ENCODE measurements at places on chromosomes 2 and 18. TPM values are rescaled to one million over a fixed set of nuclear protein-coding genes. Genes with fewer than 3 reads are reported as not detected.

DNA sequence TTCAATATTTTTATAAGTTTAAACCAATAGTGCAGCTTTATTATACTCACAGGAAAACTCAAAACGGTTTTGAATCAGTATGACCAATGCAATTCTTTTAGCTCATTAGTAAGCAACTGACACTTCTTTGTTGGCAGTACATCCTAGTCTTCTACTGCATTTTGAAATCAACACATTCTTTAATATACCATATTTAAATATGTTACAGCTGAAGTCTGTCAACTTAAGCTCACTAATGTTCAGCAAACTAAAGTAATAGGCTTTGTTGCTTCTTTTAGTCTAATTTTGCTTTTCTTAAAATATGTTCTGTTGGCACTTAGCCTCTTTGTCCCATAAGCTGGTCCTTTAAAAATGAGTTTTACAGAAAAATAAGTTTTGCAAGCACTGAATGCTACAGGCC is 55.4 kb upstream of the CCBE1 start:
- H3K4me3 ChIP-seq = no peak overlapping the region
- no peak for DNase-seq
- H3K36me3 ChIP-seq = no peaks in the 10 kb centered on the region
- H3K27ac ChIP-seq = no peak overlapping the region

The RGPD4 gene
- total RNA-seq = not detected

- no peak overlapping the region for H3K4me3 ChIP-seq
- H3K27me3 ChIP-seq = no peaks in the 10 kb centered on the region
- no peaks in the 10 kb centered on the region for H3K36me3 ChIP-seq
- no peak overlapping the region for H3K27ac ChIP-seq
- DNase-seq = no peak
Observed at GRCh38 chr2:128545829-128546228, 227.2 kb upstream of the HS6ST1 start.

The TMEM247 gene
- not detected for total RNA-seq

The CFC1 gene
- total RNA-seq = not detected

The OST4 gene
- 202 TPM for total RNA-seq

The CLEC4F gene
- total RNA-seq = not detected

DNA sequence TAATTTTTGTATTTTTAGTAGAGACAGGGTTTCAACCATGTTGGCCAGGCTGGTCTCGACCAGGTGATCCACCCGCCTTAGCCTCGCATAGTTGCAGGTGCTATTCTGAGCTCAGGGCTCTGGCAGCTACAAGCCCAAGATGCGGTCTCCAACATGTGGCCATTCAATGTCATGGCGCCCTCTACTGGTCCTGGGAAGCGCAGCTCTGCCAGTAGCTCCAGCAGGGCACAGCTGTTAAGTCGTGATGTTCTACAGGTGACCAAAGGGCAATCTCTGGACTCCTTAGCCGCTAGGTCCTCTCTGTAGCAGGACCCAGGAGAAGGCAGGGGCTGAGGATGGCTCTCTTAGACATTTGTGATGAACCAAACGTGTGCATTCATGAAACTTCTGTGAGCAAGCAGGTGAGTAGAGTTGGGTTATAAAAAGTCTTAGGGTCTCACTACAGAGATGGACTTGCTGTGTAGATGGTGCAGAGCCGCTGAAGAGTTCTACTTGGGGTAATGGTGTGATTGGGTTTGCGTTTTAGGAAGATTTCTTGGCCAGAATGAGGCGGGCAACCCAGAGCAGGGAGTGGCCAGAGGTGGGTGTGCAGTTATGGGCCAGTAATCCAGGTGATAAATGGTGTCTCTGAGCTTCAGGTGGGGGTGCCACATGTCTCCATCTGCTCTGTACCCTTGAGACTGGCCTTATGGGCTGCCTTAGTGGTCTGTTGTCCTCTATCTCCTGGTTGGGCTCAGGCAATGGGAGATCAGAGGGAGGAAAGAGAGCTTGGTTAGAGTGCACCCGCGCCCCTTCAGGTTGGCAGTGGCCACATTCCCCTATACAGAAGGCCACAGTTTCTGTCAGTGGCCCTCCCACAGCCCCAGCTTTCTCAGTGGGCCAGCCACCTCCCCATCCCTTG is 31.0 kb downstream of the IL37 start:
- H3K36me3 ChIP-seq = no peaks in the 10 kb centered on the region
- peaks cover 26% of the 10 kb centered on the region for H3K27me3 ChIP-seq
- no peak overlapping the region for H3K4me3 ChIP-seq
- no peak overlapping the region for H3K27ac ChIP-seq
- peak; percentile 69 for DNase-seq

The OSR1 gene
- 15.2 TPM for total RNA-seq

The UPP2 gene
- total RNA-seq = not detected

The CNDP1 gene
- total RNA-seq = not detected

The ESPNL gene
- total RNA-seq = 9.8 TPM

The HOXD12 gene
- total RNA-seq = not detected

- H3K27ac ChIP-seq = no peak overlapping the region
- DNase-seq = no peak
- no peaks in the 10 kb centered on the region for H3K36me3 ChIP-seq
- no peaks in the 10 kb centered on the region for H3K27me3 ChIP-seq
- H3K4me3 ChIP-seq = no peak overlapping the region
Observed at GRCh38 chr18:26686532-26686931, 138.2 kb upstream of the KCTD1 start.

DNA sequence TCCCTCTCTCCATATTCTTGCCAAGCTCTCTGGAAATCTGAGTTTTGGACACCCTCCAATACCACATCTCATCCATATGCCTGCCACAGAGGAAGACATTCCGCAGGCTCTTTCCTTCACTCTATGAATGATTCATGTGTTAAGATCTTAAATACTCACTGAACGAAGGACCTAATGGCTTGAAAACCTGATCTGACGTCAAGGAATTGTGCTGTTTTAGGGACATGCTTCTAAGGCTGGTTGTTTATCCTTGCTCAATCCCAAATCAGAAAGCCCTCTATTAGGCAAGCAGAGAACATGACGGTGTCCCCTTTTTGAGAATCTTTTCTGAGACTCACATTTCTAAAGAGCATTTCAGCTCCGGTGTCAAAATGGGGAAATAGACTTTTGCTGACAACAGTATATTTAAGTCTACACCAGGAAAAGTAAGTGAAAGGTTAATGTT is 83.7 kb upstream of the GALNT5 start:
- peak overlapping the region; percentile 44 for H3K4me3 ChIP-seq
- DNase-seq = peak; percentile 64
- no peaks in the 10 kb centered on the region for H3K27me3 ChIP-seq
- peak overlapping the region; percentile 99 for H3K27ac ChIP-seq
- no peaks in the 10 kb centered on the region for H3K36me3 ChIP-seq
- H3K4me1 ChIP-seq = peaks cover 23% of the 10 kb centered on the region

The VAMP5 gene
- 21.8 TPM for total RNA-seq

The CYP20A1 gene
- total RNA-seq = 49.5 TPM

The CCDC68 gene
- 9.0 TPM for total RNA-seq

DNA sequence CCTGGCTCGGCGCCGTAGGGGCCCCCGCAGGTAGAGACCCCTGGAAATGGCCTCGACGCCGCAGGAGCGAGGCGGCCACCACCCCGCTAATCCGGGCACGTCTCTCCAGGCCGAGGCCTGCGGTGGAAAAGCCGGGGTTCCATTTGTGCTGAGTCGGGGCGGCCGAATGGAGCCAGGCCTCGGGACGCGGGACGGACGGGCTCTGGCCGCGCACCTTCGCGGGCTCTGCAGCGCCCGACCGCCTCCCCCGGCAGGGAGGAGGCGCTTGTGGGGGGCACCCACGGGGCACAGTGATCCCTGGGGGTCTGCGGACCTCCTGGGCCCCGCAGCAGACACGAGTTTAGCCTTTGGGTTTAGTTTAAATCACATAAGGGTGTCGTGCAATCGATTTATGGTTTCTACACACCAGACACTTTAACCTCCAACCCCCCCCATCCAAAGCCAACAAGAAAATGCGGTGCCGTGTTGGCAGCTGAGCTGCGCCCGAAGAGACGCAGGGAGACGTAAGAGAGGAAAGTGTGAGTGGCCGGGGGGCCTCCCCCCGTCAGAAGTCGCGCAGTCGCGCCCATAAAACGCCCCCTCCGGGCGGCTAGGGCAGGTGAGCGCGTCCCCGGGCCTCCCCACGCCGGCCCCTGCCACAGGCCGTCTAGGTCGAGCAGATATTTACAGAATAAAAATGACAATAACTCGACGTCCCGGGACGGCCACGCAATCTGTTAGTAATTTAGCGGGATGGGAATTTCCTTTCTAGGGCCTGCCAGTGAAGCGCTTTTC is 1.0 kb upstream of the NFATC1 start:
- H3K36me3 ChIP-seq = no peaks in the 10 kb centered on the region
- peaks cover 3% of the 10 kb centered on the region for H3K4me1 ChIP-seq
- DNase-seq = peak; percentile 92
- H3K4me3 ChIP-seq = peak overlapping the region; percentile 71
- H3K27me3 ChIP-seq = peaks cover 24% of the 10 kb centered on the region

- H3K4me1 ChIP-seq = peaks cover 26% of the 10 kb centered on the region
- no peaks in the 10 kb centered on the region for H3K36me3 ChIP-seq
- H3K27ac ChIP-seq = peak overlapping the region; percentile 96
- DNase-seq = no peak
- H3K4me3 ChIP-seq = peak overlapping the region; percentile 33
Observed at GRCh38 chr2:109185338-109185737, 56.3 kb downstream of the SH3RF3 start.

GRCh38 chr2:232438951-232439757 is 16.8 kb upstream of the ALPI start:
- peak; percentile 68 for DNase-seq
- H3K4me1 ChIP-seq = no peaks in the 10 kb centered on the region
- H3K27me3 ChIP-seq = peaks cover 8% of the 10 kb centered on the region
- H3K27ac ChIP-seq = no peak overlapping the region
- no peak overlapping the region for H3K4me3 ChIP-seq
- H3K36me3 ChIP-seq = no peaks in the 10 kb centered on the region

DNA sequence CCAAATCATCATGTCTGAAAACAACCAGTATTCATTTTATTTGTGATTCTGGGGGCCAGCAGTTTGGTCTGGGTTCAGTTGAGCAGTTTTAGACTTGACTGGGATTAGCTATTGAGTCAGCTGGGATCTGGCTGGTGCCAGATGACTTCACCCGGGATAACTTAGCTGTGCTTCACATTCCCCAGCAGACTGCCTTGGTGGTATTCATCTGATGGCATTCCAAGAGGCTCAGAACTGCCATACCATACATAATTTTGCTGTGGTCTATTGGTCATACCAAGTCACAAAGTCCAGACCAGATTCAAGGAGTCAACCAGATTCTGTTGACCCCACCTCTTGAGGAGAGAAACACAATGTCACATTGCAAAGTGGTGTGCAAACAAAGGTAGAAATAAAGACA is 7.8 kb upstream of the FSHR start:
- DNase-seq = no peak
- H3K27ac ChIP-seq = no peak overlapping the region
- H3K4me3 ChIP-seq = no peak overlapping the region

The LAMA1 gene
- 8.3 TPM for total RNA-seq

DNA sequence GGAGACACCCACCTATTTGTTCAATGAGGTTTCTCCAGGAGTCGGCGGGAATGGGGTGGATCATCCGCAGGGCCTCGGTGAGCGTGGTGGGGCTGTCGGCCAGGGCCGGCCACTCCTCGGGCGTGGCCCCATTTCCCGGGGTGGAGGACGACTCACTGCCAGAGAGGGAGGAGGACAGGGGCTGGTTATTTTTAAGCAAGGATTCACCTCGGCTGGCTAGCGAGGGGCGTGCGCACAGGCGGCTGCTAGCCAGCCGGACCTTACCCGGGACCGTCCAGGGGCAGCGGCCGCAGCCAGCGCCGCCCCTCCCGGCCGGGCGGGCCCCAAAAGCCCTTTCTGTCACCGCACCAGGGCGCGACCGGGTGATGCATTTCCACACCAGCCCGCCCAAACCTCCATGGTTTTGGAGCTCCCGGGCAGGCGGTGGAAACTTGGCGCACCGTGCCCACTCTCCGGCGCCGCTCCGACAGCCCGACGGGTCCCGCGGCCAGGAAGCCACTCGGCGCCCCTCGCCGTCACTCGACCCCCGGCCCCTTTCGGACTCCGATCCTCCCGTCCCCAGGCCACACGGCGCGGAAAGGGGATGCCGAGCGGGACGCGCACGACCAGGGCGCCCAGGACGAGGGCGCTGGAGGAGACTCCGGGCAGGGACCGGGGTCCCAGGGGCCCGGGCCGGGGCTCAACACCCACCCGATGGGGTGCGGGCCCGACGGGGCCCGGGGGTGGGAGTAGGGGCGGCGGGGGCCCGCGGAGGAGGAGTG is 57.1 kb downstream of the SNORC start:
- H3K4me1 ChIP-seq = peaks cover 4% of the 10 kb centered on the region
- peak; percentile 95 for DNase-seq
- H3K27ac ChIP-seq = no peak overlapping the region
- H3K27me3 ChIP-seq = peaks cover 29% of the 10 kb centered on the region

The UGT1A3 gene
- total RNA-seq = not detected

GRCh38 chr2:64840426-64840881 is 148.7 kb upstream of the SLC1A4 start:
- DNase-seq = peak; percentile 1
- no peaks in the 10 kb centered on the region for H3K36me3 ChIP-seq
- peak overlapping the region; percentile 93 for H3K27ac ChIP-seq
- no peaks in the 10 kb centered on the region for H3K27me3 ChIP-seq
- peaks cover 52% of the 10 kb centered on the region for H3K4me1 ChIP-seq

The COBLL1 gene
- total RNA-seq = 10.9 TPM

The CPO gene
- not detected for total RNA-seq

DNA sequence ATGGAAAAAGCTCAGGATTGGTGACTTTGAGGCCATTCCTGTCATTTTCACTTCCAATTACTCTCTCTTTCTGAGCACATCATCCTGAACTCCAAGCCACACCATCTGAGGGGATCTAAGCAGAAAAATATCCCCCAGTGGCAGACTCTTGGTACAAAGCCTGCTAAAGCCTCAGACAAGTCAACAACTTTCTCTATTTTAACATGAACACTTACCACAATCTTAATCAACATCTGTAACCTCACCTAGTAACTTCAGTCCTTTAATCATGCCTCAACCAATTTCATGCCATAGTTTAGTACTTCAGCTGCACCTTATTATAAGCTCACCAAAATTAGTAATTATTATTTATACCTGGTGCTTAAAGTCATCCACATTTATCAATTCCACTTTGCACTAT is 128.9 kb downstream of the DTNB start:
- no peaks in the 10 kb centered on the region for H3K4me1 ChIP-seq
- no peaks in the 10 kb centered on the region for H3K27me3 ChIP-seq
- DNase-seq = no peak
- H3K4me3 ChIP-seq = no peak overlapping the region
- no peak overlapping the region for H3K27ac ChIP-seq

All from osteoblast (primary cell).